ENCODE measurements at places on chromosomes 11 and 22.
A peak's percentile ranks its signal among the peaks of the same experiment; 100 is the strongest.

DNA sequence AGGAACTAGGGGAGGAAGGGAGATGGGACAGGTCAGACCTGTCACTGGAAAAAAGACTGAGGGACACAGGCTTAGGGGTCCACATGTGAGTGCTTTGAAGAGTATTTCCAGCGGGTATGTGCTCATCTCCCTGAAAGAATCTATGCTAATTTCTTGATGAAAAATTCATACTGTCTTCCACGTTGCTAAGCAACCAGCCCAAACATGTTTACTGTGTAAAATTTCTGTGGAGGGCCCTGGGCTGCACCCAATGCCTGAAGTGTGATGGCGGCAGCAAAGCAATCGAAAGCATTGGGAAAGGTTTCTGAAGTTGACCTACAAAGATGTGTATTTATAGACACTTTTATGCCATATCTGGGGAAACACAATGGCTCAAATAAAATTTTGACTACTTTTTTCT is 7.4 kb downstream of the SYT13 start:
- no peak for DNase-seq

DNA sequence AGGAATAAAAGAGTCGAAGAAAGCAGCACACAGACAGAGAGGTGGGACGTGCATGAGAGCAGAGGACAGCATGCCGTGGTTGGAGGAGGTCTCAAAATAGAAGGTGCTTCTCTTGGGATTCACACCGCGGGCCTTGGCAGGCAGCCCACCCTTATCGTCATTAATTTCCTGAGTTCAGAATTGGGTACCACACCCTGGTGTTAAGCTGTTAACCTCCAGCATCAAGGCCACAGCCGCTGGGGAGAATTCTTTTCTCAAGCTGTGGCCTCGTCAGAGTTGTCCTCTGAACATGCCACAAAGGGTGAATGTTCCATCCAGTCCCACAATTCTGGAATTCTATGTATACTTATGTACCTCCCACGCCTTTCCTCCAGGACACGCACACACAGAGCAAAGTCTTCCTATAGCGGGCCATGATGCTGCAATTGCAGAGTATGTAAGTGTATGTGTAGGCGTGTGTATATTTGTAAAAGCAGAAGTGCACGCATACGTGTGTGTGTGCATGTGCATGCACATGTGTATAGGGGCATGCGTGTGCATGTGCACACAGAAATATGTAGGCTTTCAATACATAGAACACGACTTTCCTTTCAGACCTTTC is 39.0 kb downstream of the ADAMTS8 start:
- DNase-seq, result no peak

GRCh38 chr11:16226245-16226644 is 130.1 kb downstream of the SOX6 start:
- DNase-seq, result no peak

GRCh38 chr22:49164773-49165320 is 662.8 kb downstream of the BRD1 start:
- no peak for DNase-seq

- no peak for DNase-seq
Observed at GRCh38 chr11:4466131-4466870, 16.1 kb upstream of the OR52K1 start.

GRCh38 chr22:30649430-30650007 is 13.9 kb downstream of the SLC35E4 start:
- peak; percentile 77 for DNase-seq

GRCh38 chr11:119759747-119760412 is 30.9 kb upstream of the NECTIN1 start:
- no peak for DNase-seq

DNA sequence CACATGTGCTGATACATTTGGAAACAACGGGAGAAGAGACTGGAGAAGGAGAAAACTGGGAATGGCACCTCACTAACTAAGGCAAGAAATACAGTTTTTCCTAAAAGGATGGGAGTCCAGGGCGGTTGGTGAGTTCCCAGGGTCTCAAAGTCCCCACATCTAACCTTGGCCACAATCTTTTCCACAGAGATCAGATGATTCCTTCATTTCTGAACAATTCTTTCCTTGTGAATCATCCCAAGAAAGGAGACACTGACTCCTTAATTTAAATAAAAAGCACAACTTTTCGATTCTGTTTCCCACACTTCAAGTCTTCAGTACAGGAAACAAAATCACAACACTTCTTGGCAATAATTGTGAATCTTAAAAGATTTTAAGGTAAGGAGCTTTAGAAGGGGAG is 384.7 kb downstream of the DCDC1 start:
- no peak for DNase-seq

GRCh38 chr11:28512143-28512756 is 404.1 kb downstream of the METTL15 start:
- DNase-seq, result no peak
